ENCODE measurements at places on chromosomes 5 and 9.
A peak's percentile ranks its signal among the peaks of the same experiment; 100 is the strongest.

DNA sequence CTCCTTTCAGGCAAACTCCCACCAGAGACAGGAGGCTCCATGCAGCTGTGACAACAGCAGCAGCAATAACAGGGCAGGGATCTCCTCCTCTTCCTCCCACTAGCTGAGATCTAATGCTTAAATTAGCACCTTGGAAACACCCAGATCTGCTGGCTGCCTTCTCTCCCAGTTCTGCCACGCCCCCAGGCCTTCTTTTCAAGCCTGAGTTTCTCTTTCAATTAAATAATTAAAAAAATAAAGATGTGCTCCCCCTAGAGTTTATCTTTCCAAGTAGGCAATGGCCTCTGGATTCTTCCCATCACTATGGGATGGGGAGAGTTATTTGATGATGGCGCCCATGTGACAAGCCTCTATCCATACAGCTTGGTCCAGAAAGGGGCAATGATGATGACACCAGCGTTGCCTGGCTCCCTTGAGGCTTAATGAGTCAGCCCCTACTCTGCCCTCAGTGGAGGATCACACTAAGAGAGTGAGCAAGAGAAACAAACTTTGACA lies 3.8 kb downstream of the FAM219A start:
- peak; percentile 72 for DNase-seq

DNA sequence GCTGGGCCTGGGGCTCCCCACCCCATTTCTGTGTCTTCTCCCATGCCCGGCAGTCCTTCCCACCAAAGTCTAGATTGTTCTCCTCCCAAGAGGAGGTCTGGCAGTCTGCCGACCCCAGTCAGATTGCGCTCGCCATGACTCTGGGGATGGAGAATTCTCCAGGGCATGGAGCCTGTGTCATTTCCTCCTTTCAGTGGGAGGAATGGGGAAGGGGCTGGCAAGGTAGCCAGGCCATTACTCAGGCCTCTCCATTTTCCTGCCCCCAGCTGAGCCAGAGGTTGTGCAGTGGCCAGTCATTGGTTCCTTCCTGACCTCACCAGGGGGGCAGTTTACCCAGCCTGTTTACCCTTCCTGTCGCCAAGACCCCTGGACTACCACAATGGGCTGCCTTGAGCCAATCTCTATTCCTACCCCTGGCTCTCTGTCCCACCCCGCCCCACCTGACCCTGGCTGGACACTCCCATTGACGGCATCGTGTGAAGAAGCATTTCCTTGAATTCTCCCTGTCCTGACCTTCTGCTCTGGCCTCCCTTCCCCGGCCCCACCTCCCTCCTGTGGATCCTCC lies 628 bp downstream of the SYNPO start:
- DNase-seq: no peak

- DNase-seq: no peak
Observed at GRCh38 chr5:88952996-88953643, 70.1 kb upstream of the MEF2C start.

DNA sequence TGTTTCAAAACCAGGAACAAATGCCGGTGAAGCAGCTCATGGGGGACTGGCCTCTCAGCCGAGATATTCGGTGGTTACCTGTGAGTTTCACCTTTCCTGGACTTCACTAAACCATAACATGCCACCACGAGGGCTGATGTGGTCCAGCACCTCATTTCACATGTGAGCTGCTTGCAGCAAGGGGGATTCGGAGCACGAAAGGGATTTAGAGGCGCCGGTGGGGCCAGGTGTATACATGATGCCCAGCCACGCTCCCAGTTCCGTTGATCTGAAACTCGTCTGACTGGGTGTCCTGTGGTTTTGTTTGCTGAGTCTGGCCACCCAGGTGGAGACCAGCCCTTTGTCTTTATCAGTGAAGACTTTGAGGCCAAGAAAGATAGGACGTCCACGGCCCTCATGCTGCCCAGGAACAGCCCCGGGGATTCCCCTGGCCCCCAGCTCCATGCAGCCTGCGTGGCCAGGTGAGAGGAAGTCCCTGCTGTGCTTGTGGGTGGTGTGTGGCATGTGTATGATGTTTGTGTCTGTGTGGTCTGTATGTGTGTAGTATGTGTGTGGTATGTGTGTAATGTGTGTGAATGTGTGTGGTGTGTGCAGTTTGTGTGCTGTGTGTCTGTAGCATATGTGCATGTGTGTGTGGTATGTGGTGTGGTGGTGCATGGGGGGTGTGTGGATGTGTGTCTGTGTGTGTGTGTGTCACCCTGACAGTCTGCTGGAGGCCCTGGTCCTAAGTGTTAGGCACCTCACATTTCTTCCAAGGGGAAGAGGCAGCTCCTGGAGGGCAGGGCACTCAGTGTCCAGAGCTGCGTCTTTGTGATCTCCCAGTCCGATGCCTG lies 23.4 kb downstream of the PHF2 start:
- no peak for DNase-seq

- DNase-seq: no peak
Observed at GRCh38 chr5:6788956-6789649, 75.9 kb downstream of the TENT4A start.

DNA sequence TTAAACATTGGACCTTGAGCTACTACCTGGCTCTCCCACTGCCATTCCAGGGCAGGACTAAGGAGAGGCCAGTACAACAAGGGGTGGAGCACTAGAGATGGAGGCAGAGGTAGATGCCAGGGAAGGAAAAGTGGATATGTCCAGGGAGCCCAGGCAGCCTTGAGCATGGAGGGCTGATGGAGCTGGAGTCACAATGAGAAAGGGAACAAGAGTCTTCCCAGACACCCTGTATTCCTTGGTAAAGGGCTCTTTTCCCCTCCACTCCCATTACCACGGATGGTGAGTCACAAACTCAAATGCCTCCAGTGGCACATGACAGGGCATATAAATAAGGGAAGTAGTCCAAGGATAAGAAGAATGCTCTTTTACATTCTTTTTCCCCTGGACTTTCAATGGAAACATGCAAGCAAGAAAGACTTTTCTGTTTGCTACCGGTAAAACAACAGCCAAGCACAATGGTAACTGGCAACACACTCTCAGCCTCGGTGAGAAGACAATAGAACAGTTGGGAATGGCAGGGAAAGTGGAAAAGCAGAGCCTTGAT lies 16.7 kb downstream of the ERAP1 start:
- peak; percentile 86 for DNase-seq

DNA sequence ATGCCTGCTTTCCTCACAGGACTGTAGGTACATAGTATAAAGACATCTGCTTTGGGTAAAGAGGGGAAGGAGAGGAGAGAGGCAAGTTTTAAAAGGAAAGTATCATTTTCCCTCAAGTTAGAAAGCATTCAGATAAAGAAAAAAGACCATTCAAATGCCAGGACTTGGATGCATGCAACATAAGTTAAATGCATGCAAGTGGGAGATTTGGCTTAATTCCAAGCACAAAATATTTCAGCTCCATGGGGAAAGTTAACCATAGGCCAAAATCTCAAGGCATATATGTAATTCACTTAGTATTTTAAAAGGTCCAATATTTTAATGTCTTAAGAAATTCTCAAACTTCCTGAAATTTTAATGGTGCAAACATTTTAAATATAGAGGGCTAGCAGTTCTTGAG lies 36.4 kb downstream of the POU5F2 start:
- DNase-seq: no peak

- no peak for DNase-seq
Observed at GRCh38 chr5:29469581-29469980, 1723.9 kb upstream of the CDH6 start.

GRCh38 chr5:85334-85995 lies 6.5 kb upstream of the PLEKHG4B start:
- DNase-seq: no peak

DNA sequence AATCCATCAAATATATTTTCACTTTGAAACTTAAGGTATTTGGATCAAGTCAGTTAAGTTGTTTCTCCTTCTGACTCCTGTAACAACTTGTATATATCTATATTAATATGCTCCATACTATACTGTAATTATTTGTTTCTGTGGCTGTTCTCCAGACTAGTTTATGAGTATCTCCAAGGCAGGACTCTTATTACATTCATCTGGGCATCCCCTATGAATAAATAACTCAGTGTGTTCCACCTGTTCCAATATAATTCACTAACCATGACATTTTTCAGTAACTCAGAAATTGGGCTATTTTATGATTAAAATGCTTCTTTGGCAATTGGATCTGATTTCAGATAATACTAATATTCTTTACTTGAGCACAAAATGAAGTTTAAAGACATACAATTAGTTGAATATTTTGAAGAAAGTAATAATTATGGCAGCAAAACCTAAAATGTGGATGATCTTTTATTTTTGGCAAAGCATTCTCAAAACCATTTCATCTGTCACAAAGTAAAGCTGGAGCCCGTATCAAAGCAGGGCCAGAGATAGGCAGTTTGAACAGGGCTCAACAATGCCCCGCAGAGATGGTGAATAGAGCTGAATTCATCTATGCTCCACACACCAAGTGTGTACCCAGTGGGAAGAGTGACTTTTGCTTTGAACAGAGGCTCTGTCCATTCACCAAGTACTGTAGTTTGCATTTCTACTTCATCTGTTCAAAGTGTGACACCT lies 314.3 kb downstream of the PDE4D start:
- DNase-seq: no peak

GRCh38 chr9:93072383-93072795 lies 13.9 kb downstream of the SUSD3 start:
- DNase-seq: no peak

DNA sequence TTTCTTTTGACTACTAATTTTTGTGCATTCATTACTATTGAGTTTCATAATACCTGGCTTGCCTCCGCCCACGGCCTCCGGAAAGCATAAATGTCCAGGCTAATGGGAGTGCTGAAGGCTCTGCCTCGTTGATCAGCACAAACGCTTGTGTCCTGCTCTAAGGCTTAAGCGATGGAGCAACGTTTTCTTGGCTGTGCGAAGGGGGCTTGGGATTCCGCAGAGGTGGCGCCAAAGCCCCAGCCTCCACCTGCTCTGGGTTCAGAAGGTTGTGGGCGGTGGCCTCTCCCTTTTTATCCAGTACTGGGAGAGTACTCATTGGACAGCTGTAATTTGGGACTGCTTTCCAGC lies 19.7 kb downstream of the ANXA2R start:
- DNase-seq: no peak

GRCh38 chr5:92729088-92729487 lies 851.9 kb downstream of the NR2F1-AS1 start:
- DNase-seq: no peak

- no peak for DNase-seq
Observed at GRCh38 chr9:125472562-125472925, 210.9 kb downstream of the GAPVD1 start.

DNA sequence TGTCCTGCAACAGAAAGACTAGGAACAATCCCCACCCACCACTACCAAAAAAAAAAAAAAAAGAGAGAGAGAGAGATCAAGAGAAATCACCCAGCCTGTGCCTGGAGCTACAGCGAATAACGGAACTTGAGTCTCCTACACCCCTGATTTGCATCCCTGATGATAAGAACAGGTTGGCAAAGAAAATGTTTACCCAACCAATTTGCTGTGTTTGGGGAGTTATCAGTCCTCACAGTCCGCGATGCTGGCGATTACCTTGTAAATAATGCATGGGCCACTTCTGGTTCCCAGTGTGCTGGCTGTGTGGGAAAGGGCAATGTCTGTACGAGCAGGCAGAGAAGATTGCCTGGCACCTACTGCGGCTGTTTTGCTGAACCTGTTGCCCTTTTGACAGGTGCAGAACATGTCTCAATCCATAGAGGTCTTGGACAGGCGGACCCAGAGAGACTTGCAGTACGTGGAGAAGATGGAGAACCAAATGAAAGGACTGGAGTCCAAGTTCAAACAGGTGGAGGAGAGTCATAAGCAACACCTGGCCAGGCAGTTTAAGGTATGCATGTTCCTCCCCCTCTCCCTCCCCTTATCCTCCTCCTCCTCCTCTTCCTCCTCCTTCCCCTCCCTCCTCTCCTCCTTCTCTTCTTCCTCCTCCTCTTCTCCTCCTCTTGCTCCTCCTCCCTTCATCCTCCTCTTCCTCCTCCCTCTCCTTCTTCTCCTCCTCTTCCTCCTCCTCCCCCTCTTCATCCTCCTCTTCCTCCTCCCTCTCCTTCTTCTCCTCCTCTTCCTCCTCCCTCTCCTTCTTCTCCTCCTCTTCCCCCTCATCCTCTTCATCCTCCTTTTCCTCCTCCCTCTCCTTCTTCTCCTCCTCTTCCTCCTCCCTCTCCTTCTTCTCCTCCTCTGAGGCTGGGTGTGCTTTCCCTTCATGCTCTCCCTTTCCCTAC lies 8.3 kb downstream of the OLFM1 start:
- no peak for DNase-seq

GRCh38 chr5:175623088-175623487 lies 34.8 kb upstream of the HRH2 start:
- DNase-seq: no peak

- DNase-seq: no peak
Observed at GRCh38 chr5:7759951-7760580, 90.9 kb downstream of the CFAP90 start.

GRCh38 chr5:139768807-139769465 lies 26.7 kb upstream of the PSD2 start:
- no peak for DNase-seq

- DNase-seq: no peak
Observed at GRCh38 chr9:34459941-34460340, 1.3 kb downstream of the DNAI1 start.

DNA sequence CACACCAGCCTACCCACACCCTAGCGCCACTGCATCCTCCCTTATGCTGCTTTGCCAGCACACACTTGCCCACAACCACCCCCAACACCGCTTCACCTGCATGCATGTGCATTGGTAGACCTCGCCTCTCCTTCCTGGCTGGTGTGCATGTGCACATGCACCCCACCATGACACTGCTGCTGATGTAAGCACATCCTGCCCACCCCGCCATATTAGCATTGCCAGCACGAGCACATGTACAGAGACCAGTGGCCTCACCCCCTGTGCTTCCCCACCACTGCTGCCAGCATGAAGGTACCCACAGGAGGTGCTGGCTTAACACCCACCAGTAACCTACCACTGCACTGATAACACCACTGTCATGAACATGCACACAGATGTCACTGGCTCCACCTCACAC lies 218.2 kb downstream of the SLCO4C1 start:
- no peak for DNase-seq

GRCh38 chr9:87516222-87516925 lies 18.7 kb downstream of the DAPK1 start:
- DNase-seq: peak; percentile 78

DNA sequence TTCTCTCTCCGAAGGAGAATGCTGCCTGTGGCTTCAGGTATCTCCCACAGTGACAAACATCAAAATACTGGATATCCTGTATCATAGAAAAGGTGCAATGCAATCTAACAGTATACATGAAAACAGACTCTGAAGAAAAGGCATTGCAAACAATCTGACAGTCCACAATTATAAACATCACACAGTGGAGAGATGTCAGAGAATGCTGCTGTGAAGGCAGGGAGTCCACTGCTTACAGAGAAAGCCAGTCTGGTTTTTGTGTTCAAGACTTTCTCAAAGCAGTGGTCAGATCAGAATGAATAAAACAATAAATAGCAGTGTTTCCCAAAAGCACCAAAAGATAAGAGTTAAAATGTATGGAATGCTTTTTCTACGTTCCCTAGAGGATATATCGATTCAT lies 28.7 kb downstream of the TTC23L start:
- DNase-seq: no peak

- no peak for DNase-seq
Observed at GRCh38 chr5:170524576-170524975, 20.8 kb downstream of the KCNIP1 start.
